ENCODE measurements at places on chromosomes 7 and 10.

GRCh38 chr10:17235136-17235535, 7.1 kb downstream of the VIM start:
- no peak for DNase-seq

GRCh38 chr7:44211126-44211675, 10.4 kb downstream of the YKT6 start:
- DNase-seq, result no peak

GRCh38 chr10:70832852-70833528, 17.2 kb downstream of the SGPL1 start:
- peak; percentile 47 for DNase-seq

GRCh38 chr7:50474382-50475160, 24.4 kb upstream of the FIGNL1 start:
- DNase-seq, result no peak

GRCh38 chr10:52984169-52984568, 211.6 kb upstream of the MBL2 start:
- no peak for DNase-seq

GRCh38 chr7:24587853-24588252, 14.6 kb downstream of the PALS2 start:
- no peak for DNase-seq

DNA sequence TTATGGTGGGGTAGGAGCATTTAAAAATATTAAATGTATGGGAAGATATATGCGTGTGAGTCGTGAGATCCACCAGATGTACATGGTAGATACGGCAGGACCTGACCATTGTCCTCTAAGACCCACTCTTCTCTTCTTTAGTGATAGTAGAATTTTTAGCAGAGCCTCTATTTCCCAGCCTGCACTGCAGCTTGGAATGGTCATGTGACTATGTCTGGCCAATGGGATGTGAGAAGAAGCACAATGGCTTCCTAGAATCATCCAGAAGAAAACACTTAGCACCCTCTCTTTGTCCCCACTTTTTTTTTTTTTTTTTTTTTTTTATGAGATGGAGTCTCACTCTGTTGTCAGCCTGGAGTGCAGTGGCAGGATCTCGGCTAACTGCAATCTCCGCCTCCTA, 86.6 kb upstream of the CYTH3 start:
- no peak for DNase-seq

GRCh38 chr7:88346357-88346756, 39.7 kb upstream of the STEAP4 start:
- DNase-seq, result no peak

DNA sequence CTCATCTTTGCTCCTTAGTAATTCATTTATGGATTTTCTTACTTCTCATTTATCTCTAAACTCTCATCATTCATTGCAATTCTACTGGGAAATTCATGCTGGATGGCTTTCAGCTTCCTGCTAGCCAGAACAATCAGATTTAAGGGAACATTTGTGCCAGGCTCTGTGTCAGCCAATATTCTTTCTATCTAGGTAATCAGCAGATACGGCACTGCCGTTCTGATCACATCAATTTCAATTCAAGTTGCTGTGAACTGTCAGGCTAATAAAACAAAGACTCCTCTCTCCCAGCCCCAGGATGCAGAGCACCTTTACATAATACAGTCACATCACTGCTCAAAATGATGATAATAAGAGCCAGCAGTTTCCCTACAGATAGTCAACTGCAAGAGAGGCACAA, 468.3 kb downstream of the SORCS1 start:
- no peak for DNase-seq

- DNase-seq, result no peak
Observed at GRCh38 chr10:52331638-52332364, 17.7 kb downstream of the DKK1 start.

DNA sequence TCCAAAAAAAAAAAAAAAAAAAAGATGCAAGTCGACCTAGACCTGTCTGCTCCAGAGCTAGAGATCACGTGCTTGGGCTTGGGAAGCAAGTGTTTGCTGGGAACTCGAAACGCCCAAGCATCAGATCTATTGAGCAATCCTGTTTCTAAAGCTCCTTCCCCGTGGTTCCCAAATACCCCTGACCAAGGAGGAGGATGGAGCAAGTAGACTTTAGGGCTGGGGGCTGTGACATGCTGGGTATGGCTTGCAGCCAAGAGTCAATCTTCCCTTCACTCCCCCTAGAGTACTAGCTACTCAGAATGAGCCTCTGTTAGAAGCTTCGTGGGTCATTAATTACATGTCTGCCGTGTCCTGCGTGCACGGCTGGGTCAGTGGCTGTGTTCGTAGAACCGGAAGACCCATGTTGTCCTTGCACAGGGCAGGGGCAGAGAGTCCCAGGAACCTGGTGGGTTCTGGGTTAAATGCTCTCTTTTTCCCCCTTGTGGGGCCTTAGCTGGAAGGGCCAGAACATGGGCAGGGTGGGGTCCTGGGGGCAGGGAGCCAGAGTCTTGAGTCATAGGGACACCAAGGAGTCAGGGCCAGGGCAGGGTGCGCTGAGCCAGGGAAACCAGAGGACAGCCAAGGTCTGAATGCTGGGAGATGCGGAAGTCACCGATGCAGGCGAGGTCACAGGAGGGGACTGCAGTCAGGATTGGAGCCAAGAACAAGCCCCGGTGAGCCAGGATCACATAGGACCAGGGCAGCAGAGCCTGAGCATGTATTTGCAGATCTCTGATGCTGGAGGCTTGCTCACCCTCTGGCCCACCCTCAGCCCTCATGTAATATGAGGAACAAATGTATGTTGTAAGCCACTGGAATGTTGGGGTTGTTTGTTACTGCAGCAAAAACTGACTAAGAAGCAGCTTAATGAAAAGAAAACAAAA, 34.6 kb upstream of the TPST1 start:
- DNase-seq, result no peak

GRCh38 chr7:5396542-5396941, 27.1 kb downstream of the TNRC18 start:
- no peak for DNase-seq

DNA sequence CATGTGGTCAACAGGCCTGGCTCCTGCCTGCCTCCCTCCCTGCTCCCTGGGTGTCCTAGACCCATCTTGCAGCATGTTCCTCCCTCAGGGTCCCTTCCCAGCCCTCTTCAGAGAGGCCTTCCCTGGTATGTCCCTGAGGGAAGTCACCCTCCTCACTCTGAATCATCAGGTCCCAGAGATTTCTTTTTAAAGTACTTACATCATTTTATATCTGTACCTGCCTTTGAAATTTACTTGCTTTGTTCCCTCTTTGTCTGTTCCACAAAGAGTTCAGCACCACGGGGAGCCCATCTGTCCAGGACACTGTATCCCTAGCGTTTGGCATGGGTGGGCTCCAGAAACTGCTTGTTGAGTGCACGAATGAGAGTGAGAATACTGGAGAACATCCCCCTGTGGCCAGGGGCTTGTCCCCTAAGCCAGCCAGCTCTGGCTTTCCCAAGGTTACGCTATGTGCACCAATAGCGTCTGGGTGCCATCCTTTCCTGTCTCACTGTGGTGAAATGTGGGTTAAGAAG, 50.6 kb upstream of the IGFBP3 start:
- DNase-seq, result no peak

DNA sequence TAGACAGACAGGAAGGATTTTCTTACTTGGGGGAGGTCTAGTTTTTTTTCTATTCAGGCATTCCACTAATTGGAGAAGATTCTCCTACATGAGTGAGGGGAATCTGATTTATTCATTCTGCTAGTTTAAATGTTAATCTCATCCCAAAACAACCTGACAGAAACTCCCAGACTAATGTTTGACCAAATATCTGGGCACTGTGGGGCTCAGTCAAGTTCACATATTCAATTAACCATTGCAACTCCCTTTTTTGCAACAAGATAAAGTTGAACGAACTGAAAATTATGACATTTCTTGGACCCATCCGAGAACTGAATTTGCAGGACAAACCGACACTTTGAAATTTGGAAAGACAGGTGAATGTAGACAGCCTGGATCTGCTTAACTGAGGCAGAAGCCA, 194.4 kb upstream of the PTER start:
- DNase-seq, result no peak

- DNase-seq, result no peak
Observed at GRCh38 chr7:72435925-72436480, 23.9 kb upstream of the CALN1 start.

GRCh38 chr7:42911454-42912447, at the start of gene C7orf25:
TSS of gene C7orf25 (minus strand) at chr7:42912070. CDS start at chr7:42910900, 1,170 bp downstream.
- peak; percentile 89 for DNase-seq

- DNase-seq, result no peak
Observed at GRCh38 chr10:571688-572451, 117.6 kb downstream of the DIP2C start.

DNA sequence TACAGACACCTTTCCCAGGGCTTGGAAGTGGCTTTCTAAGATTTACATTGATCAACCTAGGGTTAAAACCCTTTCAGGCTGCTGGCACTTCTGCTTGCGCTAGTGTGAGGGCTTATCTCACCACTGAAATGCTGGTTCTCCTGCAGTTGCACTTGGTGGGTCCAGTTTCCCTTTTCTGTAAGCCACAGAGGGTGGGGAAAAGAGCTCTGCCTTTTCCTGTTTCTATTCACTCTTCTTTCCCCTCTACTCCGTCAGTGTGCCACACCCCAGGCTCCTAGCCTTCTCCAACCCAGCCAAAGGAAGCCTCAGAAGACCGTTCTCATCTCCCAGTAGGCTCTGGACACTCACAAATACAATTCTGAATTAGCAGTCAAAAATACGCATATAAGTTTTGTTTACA, 19.0 kb upstream of the CAPZA2 start:
- DNase-seq, result no peak

DNA sequence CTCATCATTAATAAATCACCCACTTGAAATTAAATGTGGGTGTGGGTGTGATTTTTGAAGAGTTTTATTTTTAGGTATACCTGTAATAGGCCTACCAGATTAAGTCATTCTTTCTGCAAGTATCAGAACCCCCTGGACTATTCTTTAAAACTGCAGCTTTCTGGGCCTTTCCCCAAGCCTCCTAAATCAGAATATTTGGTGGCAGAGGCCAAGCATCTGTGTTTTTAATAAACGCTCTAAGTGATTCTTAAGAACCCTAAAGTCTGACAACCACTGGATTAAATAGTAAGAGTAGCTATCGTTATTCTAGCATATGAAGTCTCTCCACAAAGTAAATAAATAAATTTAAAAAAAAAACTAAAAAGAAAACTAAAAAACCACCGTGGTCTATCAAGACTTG, 703.0 kb upstream of the NRP1 start:
- no peak for DNase-seq

DNA sequence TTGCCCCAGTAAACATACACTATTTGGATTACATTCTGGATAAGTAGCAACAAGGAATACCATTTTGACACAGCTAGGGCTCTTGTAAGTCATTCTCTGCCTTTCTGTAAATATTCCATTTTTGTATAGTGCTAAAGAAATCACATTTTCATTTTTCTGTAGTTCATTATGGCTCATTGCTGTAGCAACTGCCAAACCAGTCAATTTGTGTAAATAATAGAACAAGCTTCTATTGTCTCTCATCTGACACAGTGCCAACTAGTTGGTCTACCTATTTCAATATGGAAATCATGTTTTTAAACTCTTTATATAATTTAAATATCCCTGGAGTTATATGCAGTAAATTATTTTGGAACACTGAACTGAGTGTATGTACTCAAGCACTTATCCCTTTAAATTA, 193.7 kb downstream of the RELN start:
- DNase-seq, result no peak

DNA sequence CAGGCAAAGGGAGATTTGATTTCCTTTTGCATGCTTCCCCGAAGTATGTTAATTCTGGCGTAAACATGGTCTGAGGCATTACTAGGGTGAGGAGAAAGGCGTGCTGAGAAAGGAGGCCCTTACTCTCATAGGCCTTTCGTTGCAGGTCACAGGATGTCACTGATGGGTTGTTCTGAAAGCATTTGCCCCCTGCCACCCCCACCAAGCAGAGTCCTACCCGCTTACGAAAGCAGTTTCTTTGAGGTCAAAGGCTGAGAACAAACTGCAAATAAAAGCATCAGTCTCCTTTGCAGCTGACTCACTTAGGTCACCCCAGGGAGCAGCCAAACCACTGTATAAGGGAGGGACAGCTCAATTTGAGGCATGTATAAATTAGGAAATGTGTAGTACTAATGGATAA, 57.1 kb downstream of the BPGM start:
- no peak for DNase-seq

DNA sequence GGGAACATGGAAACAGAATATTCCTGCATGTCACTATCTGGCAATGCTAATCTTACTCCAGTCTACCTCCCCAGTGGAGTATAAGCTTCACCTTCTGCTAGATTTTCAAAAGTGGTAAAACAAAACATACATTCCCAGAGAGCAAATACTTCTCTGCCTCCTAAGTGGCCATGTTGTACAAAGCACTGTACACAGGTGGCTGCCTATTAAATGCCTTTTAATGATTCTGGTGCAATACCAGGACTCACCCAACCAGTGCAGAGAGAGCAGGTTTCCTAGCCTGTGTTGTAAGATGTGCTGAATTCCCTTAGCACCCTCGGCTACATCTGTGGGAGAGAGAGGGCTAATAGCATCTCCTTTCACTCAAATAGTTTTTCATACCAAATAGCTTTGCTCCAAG, 684.3 kb upstream of the NRP1 start:
- DNase-seq, result no peak

Measured in HTR-8/SVneo (cell line).